ENCODE measurements at places on chromosomes 13 and 19.

DNA sequence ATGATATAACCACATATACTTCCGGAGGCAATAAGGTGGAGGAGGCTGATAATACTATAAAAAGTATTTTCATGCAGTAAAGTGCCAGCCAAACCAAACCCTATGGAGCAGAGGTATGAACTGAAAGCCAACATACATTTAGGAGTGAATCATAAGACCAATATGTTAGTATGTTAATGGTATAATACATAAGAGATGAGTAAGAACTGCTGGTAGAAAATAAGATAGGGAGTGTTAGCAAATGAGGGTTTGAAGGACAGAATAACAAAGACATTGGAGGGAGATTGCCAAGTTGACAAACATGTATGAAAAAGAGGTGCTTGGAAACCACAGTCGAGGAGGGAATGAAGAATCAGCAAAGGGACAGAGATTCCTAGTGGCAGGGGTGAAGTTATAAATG, 10.8 kb downstream of the ENOX1 start:
- DNase-seq, result no peak

DNA sequence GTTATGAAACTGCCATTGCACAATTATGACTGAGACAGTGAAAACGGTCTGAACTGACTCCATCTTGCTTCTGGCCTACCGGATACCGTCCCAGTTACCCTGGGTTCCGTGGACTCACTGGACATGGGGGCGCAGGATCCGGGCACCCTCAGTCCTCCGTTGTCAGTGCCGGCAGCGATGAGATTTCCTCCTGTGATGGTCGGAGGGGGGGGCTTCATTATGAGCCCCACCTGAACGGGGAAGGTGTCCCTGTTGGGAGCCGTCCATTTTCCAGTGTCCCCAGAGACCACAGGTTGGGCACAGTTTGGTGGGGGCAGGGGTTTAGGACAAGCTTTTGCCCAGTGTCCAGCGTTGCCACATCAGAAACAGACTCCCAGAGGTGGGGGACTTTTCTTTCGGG, 23.4 kb downstream of the TMEM255B start:
- DNase-seq, result no peak

DNA sequence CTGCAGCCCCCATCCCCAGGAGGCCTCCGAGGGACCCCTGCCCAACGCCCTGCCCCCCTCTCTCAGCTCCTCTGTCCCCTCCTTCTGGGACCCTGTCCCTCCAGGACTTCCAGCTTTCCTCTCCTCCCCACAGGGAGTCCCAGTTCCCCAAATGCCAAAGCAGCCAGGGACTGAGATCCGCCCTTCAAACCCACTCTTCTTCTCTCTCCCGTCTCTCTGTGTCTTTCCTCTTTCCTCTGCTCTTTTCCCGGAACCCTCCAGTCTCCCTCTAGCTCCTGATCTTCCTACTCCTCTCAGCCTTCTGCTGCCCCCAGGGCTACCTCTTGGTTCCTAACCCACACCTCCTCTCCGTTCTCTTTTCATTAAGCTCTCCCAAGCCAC, 377 bp downstream of the CA11 start:
- no peak for DNase-seq

DNA sequence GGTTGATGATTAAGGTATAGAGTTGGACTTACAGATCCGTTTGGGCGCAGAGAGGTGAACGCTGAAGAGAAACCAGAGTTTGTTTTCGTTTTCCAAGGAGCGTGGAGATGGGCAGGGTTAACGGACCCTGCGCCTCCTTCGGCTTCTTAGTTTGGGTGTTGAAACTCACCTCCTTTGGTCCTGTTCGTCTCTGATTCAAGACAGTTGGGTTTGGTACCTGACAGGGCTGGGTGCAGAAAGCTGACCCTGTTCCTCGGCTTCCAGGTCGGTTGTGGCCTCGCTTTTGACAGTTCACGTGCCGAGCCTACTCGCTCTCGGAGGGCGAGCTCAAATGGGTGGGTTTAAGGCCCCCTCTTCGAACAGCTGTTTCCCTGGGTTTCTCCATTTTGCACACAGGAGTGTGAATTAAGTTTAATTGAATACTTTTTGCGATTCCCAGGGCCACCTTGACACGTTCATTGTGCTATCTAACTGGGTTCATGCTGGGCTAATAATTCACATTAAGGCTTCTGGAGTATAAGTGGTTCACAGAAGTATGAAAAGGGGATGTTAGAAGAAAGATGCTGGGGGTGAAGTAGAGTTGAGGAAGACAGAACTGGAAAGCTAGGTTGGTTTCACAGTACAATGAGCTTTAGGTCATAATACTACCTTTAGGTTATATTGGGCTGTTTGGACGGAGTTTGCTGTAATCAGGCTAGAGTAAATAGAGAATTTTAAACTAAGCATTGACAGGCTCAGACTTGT, 638 bp downstream of the USPL1 start:
- DNase-seq, result peak; percentile 56

- DNase-seq, result no peak
Observed at GRCh38 chr13:43661161-43661830, 125.5 kb downstream of the ENOX1 start.

GRCh38 chr13:49561062-49561410, 24.3 kb downstream of the RCBTB1 start:
- no peak for DNase-seq

- DNase-seq, result no peak
Observed at GRCh38 chr13:97327086-97327485, 105.0 kb downstream of the MBNL2 start.

DNA sequence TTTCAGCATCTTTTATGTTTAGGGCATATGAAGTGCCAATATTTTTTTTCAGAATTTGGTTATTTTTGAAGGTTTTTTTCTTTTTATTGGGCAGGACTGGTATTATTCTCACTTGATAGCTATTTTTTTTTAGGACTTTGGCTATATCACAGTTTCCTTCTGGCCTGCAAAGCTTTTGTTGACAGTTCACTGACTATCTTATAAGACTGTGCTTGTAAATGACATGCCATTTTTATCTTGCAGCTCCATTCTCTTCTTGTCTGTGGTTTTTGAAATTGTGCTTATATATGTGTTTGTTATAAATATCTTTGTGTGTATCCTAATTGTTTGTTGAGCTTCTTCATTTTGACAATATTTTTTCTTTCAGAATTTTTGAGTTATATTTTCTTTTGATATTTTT, 26.4 kb upstream of the ZNF431 start:
- no peak for DNase-seq

- DNase-seq, result no peak
Observed at GRCh38 chr13:111394211-111394922, 73.9 kb downstream of the TEX29 start.

DNA sequence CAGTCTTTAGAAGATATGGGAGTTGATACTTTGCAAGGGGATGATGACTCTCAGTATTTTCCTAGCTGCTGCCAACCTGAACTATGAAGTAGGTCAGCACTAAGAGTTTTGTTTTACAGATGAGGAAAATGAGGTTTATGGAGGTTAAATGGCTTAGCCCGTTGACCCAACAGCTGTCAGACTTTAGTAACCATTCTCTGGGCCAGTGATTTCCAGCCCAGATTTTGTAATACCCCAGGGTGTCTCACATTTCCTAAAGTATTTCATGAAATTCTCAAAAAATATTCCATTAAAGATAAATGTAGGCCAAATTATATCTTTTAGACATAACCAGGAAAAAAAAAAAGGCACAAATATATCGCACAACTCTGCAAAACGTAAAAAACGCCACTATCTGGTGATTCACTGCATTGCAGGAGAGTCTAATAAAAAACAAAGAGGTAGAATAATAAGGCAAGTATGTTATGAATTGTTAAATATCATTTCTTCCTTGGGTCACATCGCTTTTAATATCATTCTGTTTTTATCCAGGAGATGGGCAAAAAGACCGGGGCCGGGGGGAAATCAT, 112.5 kb downstream of the DACH1 start:
- DNase-seq, result no peak

- DNase-seq, result no peak
Observed at GRCh38 chr13:70172946-70173597, 64.8 kb upstream of the KLHL1 start.

DNA sequence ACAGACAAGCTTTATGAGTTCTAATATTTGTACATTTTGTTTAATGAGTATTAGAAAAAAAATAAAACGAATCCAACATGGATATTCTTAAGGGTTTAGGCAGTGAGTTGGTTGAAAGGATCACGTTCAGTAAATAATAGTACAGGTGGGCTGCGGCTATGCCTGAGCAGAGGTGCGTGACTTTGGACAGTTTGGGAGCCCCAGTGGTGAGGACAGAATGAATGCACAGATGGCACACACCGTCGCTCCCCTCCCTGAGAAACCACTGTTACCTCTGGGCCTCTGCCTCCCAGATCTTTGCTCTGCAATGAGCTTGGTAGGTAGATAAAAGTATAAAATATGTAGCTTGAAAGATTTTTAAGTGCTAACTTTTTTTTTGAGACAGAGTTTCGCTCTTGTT, 153.3 kb downstream of the SIPA1L3 start:
- no peak for DNase-seq

GRCh38 chr19:39171479-39172465, 25.0 kb upstream of the NCCRP1 start:
- no peak for DNase-seq

DNA sequence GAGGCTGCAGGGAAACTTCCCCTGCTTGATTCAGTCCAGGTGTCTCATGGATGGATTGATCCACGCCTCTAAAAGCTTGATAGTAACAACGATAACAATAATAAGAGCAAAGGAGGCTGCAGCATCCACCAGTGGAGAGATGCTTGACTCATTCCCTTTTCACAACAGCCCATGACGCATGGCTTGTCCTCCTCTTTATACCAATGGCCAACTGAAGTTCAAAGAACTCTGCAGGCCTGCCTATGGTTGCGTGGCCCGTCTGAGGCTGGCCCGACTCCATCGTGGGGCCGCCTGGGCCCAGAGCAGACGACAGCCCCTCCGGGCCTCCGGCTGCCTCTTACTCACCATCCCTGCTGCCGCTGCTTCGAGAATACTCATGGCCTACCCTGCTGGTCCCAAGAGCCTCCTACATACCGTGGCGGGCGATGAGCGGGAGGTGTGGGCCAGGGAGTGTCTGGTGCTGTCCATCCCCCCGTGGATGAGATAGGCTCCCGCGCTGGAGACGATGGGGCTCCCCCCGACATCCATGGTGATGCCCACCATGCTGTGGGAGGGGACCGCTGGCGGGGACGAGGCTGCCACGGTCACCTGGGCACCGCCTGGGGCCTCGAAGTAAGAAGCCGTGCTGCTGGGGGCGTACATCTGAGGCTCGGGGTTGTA, 61.8 kb upstream of the RANBP3 start:
- peak; percentile 45 for DNase-seq

DNA sequence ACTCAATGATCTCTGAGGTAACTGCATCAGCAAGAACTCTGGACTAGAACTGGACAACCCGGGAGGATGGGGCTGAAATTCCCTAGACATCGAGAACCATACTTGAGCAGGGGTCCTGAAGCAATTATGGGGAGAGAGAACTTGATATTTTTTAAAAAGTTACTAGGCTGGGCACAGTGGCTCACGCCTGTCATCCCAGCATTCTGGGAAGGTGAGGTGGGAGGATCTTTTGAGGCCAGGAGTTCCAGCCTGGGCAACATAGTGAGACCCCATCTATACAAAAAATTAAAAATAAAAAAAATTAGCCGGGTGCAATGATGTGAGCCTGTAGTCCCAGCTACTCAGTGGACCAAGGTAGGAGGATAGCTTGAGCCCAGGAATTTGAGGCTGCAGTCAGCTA, 2.3 kb upstream of the DNAJB1 start:
- no peak for DNase-seq

DNA sequence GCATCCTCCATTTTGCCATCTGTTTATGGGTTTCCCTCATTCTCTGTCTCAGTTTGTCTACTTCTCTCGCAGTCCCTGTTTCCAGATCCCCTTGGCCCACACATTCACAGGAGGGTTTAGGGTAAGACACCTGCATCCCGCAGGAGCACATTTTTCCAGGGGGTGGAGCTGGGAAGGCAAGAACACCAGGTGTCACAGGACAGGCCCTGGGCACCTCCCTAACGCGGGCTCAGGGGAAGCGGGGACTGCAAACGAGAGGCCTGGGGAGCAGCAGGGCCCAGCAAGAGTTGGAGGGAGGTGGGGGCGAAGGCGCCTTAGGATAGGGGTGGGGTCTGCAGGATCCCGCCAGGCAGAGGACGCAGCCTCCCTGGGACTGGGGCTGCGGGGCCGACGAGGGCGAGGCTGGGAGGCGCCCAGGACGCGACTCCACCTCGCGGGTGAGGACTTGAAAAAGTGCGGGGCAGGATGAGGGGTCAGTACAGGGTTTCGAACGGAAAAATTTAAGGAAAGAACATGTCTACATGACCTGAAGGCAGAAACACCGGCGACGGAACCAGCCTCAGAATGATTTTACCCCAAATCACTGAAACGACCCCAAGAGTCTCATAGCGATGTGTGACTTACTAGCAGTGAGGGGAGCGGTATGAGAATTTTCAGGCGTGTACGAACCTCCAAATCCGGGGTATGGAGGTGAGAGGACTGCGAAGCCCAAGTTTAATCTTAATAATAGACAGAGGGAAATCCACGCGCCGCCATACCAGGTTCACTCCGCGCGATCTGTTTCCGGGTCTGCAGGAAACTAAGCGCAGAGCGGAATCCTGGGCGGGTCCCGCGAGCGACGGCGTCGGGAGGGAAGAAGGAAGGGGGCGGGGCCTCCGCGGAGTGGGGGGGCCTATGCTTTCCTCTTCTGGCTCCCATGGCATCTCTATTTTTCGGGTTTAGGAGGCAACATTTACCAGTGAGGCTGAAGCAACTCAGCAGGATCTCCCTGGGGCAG, 7.1 kb upstream of the ERVV-2 start:
- no peak for DNase-seq

GRCh38 chr19:2253106-2254063, 2.8 kb downstream of the JSRP1 start:
- DNase-seq, result peak; percentile 65

GRCh38 chr19:45822716-45823115, 7.6 kb upstream of the RSPH6A start:
- DNase-seq, result no peak

DNA sequence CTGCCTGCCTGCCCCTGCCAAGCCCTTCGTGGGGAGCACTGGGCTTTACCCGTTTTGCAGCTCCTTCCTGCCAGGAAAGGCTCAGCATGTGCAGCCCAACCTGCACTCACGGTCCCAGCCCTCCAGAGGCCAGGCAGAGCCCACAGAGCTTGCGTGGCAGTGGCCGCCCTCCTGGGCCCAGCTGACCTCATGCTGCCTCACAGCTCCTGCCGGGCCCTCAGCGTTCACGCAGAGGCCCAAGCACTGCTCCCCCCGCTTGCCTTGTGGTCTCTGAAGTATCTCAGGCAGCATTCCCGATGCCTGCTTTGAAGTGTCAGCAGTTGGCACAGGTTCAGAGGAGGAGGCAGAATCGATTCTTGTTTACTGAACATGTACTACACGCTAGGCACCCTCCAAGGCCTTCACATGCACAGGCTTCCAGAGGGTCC, 32.5 kb downstream of the CAPN12 start:
- DNase-seq, result no peak

DNA sequence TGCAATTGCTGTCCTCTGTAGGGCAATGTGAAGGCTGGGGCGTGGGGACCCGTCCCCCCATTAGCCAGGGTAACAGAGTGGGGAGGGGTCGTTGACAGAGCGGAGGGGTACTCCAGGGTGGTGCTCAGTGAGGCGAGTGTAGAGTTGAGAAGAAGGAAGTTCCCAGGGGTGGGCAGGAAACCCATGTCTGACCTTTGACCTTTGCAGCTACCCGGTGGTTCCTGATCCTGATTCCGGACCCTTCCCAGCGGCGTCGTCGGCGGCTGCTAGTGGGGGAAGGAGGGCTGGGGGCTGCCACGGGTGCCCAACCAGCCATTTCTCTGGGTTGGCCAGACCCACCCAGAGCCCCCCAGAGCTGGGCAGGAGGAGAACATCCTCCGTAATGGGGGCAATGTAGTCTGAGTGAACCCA, 2.1 kb upstream of the PLVAP start:
- DNase-seq, result no peak
